CD4-positive, alpha-beta T cell (primary cell): ENCODE measurements at places on chromosomes 16 and 17. TPM values are rescaled to one million over a fixed set of nuclear protein-coding genes. Genes with fewer than 3 reads are reported as not detected.
A peak's percentile ranks its signal among the peaks of the same experiment; 100 is the strongest.

DNA sequence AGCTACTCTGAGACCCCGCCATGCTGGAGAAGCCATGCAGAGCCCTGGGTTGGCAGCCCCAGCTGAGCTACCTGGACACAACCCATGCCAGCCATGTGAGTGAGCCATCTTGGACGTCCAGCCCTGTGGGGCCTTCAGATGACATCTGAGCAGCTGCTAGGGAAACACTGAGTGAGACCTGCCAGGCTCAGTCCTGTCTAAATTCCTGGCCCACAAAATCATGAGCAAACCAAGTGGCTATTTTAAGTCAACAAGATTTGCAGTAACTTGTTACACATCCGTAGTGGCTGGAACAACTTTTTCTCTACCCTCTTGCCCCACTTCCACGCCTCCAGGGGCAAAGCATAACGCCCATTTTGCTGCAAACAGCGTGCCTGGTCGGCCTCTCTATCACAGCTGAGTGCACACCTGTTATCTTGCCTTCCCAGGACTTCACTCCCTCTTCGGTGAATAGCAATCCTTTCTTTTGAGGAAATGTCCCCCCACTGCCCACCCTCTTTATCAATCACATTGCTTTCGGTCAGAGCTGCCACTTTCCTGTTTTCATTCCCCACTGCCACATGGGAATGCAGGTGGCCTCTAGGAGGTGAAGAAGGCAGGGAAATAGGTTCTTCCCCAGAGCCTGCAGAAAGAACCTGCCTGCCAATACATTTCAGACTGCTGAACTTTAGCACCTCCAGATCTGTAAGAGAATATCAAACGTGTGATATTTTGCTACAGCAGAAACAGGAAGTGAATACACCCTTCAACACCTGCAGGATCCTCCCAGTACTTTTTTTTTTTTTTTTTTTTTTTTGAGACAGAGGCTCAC is 7.4 kb upstream of the SCIMP start:
- H3K36me3 ChIP-seq, result no peaks in the 10 kb centered on the region
- H3K4me1 ChIP-seq, result peaks cover 41% of the 10 kb centered on the region
- DNase-seq, result peak; percentile 64
- peak overlapping the region; percentile 71 for H3K27ac ChIP-seq

Gene C16orf89
- not detected for total RNA-seq

DNA sequence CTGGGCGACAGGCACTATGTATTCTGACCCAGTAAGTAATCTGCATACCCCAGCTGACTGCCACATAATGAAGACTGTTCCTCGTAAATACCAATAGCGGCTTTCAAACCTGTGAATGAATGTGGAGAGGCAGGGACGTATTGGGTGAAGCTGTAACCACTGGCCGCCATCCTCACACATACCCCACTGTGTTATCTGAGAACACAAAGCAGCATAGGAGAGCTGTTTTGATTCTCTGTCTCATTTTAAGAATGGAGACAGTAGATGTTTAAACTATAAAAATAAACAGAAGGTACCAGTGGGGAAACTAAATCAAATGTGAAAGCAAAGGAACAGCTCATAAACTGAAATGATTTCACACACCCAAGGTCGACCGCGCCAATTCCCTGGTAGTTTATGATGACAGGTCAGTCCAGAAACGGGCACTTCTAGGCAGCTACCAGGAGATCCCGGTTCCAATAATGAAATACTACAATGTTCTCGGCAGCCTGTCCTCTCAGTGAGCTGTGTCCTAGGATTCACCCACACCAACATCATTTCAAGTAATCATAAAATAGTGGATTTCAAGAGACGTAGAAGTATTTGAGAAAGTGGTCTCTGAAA is 109.7 kb downstream of the ADCY9 start:
- H3K36me3 ChIP-seq, result no peaks in the 10 kb centered on the region
- no peak overlapping the region for H3K4me3 ChIP-seq
- DNase-seq, result no peak
- no peaks in the 10 kb centered on the region for H3K27me3 ChIP-seq
- no peaks in the 10 kb centered on the region for H3K4me1 ChIP-seq

- H3K27ac ChIP-seq, result no peak overlapping the region
- H3K27me3 ChIP-seq, result no peaks in the 10 kb centered on the region
- H3K4me3 ChIP-seq, result no peak overlapping the region
- no peaks in the 10 kb centered on the region for H3K4me1 ChIP-seq
- no peaks in the 10 kb centered on the region for H3K36me3 ChIP-seq
- DNase-seq, result no peak
Measured at GRCh38 chr17:61684172-61684571, 93.2 kb upstream of the NACA2 start.

- peaks cover 3% of the 10 kb centered on the region for H3K36me3 ChIP-seq
- no peak overlapping the region for H3K4me3 ChIP-seq
- H3K27ac ChIP-seq, result no peak overlapping the region
- DNase-seq, result no peak
- no peaks in the 10 kb centered on the region for H3K27me3 ChIP-seq
Measured at GRCh38 chr16:12060751-12061150, 84.2 kb downstream of the SNX29 start.

Gene ZNF286A
- 19.4 TPM for total RNA-seq

DNA sequence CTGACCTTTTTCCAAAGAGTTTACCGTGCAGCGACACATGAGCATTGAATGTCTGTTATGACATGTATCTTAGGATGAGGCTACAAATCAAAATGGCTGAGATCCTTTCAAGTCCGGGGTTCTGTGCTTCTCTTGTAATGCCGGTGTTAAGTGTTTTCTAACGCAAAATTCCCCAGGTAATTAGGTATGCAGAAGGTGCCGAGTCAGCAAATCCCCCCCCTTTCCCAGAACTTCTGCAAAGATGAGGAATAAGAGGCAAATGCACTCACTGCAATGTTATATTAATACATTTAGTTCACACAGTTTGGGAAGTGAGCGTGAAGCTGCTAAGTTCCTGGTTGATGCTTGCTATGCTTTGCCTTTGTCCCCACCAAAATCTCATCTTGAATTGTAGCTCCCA is 36.3 kb upstream of the MLYCD start:
- DNase-seq, result no peak
- no peaks in the 10 kb centered on the region for H3K36me3 ChIP-seq
- no peak overlapping the region for H3K4me3 ChIP-seq
- H3K4me1 ChIP-seq, result no peaks in the 10 kb centered on the region
- no peak overlapping the region for H3K27ac ChIP-seq

Gene BEAN1
- total RNA-seq, result not detected

DNA sequence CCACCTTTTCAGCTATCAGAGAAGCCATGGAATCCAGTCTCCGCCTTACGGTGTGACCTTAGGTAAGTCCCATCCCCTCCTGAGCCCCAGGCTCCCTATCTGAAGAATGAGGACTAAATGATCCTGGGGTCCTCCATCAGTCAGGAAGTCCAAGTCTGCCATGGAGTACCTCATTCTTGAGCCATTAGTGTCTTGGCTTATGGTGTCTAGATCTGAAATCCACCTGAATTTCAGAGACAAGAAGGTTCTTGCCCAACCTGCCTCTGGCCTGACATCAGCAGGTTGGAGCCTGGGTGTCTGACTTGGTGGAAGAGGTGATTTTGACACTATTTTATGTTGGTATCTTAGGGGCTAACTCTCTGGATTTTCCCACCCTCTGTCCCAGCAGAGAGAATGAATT is 47.1 kb downstream of the CNGB1 start:
- no peak overlapping the region for H3K4me3 ChIP-seq
- H3K27ac ChIP-seq, result no peak overlapping the region
- no peaks in the 10 kb centered on the region for H3K27me3 ChIP-seq
- no peaks in the 10 kb centered on the region for H3K36me3 ChIP-seq
- H3K4me1 ChIP-seq, result no peaks in the 10 kb centered on the region
- DNase-seq, result no peak

- H3K27ac ChIP-seq, result no peak overlapping the region
- DNase-seq, result no peak
- no peaks in the 10 kb centered on the region for H3K36me3 ChIP-seq
- H3K27me3 ChIP-seq, result no peaks in the 10 kb centered on the region
Measured at GRCh38 chr16:11456741-11457140, 111.5 kb downstream of the RMI2 start.

GRCh38 chr17:55332296-55333041 is 67.7 kb downstream of the HLF start:
- no peak overlapping the region for H3K4me3 ChIP-seq
- no peak overlapping the region for H3K27ac ChIP-seq
- H3K4me1 ChIP-seq, result peaks cover 3% of the 10 kb centered on the region
- no peak for DNase-seq

DNA sequence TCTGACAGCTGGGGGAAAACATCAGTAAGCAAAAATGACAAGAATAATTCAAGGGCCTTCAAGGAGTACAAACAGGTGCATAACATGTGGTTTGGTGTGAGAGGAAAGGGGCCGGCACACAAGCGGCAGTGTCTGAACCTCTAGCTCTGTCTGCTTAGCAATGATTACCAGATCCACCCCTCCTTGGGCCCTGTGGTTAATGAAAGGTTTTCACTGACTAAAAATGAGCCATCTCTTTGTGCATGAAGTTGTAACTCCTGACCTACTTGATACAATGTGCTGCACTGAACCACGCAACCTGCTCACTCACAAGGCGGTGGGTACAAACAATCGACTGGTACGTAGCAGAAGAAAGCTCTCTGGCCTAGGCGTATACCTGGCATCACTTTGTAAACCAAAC is 15.1 kb downstream of the FAM117A start:
- peak; percentile 53 for DNase-seq
- H3K4me1 ChIP-seq, result peaks cover 90% of the 10 kb centered on the region
- H3K27me3 ChIP-seq, result no peaks in the 10 kb centered on the region
- H3K36me3 ChIP-seq, result peaks cover 11% of the 10 kb centered on the region
- peak overlapping the region; percentile 87 for H3K27ac ChIP-seq
- H3K4me3 ChIP-seq, result no peak overlapping the region

- no peak overlapping the region for H3K27ac ChIP-seq
- no peak for DNase-seq
- H3K4me3 ChIP-seq, result no peak overlapping the region
- no peaks in the 10 kb centered on the region for H3K36me3 ChIP-seq
Measured at GRCh38 chr16:66473654-66474519, 46.8 kb downstream of the BEAN1 start.

DNA sequence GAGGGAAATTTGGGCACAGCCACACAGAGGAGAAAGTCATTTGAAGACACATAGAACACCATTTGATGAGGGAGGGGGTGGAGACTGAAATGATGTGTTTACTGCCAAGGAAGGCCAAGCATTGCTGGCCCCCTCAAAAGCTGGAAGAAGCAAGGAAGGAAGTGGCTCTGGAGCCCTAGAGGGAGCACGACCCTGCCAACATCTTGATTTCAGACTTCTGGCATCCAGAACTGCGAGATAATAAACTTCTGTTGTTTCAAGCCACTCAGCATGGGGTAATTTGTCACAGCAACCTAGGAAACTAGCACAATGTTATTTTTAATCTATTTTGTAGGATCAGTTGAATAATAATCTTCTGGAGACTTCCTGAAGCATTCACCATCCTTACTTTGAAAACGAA is 314.8 kb upstream of the GOT2 start:
- H3K4me1 ChIP-seq, result no peaks in the 10 kb centered on the region
- H3K36me3 ChIP-seq, result no peaks in the 10 kb centered on the region
- H3K27ac ChIP-seq, result no peak overlapping the region
- no peaks in the 10 kb centered on the region for H3K27me3 ChIP-seq

Gene TMEM170A
- total RNA-seq, result 37.8 TPM

Gene PPP1R9B
- 55.7 TPM for total RNA-seq

Gene HS3ST2
- total RNA-seq, result not detected

Gene PLLP
- total RNA-seq, result 2.5 TPM

GRCh38 chr17:36870720-36870999 is 66.6 kb upstream of the LHX1 start:
- no peak overlapping the region for H3K4me3 ChIP-seq
- no peak overlapping the region for H3K27ac ChIP-seq
- no peaks in the 10 kb centered on the region for H3K4me1 ChIP-seq
- no peaks in the 10 kb centered on the region for H3K27me3 ChIP-seq
- no peak for DNase-seq

DNA sequence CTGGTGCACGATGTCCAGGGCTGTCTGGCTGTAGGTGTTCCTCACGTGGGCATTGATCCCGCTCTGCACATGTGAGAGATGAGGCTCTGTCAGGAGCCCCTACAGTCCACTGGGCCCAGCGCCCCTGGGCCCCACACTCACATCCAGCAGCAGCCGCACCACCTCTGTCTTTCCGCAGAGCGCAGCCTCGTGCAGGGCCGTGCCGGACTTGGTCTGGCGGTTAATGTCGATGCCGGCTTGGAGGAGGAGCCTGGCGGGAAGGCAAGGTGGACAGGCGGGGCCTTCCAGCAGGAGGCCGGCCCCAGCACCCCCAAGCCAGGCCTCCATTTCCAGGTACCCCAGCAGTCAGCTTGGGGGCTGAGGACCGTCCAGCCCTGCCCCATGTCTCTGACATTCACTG is 9.2 kb downstream of the CASKIN1 start:
- no peaks in the 10 kb centered on the region for H3K36me3 ChIP-seq
- no peak overlapping the region for H3K4me3 ChIP-seq
- H3K27me3 ChIP-seq, result no peaks in the 10 kb centered on the region
- no peaks in the 10 kb centered on the region for H3K4me1 ChIP-seq

- no peak overlapping the region for H3K27ac ChIP-seq
- H3K36me3 ChIP-seq, result no peaks in the 10 kb centered on the region
- no peaks in the 10 kb centered on the region for H3K27me3 ChIP-seq
- DNase-seq, result no peak
Measured at GRCh38 chr17:55274355-55275255, 9.8 kb downstream of the HLF start.

Gene BCAS3
- 31.8 TPM for total RNA-seq

DNA sequence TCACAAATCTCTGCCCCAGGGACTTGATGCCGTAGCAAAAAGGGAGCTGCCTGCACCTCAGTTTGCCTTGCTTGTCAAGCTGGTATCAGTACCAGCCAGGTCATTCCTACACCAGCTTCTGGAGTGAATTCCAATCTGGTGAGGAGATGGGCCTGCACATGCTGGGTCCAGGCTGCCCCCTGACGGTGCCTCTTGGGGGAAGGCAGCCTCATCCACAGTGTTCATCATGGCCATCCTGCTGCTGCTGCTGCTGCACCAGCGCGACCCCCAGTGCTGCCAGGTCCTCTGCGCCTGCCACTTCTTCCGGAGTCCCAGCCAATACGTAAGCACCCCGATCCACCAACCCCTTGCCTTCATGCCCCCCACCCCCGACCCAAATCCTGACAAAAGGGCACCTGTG is 8.3 kb downstream of the MRPL27 start:
- peaks cover 11% of the 10 kb centered on the region for H3K4me1 ChIP-seq
- H3K27me3 ChIP-seq, result no peaks in the 10 kb centered on the region
- H3K27ac ChIP-seq, result no peak overlapping the region
- H3K36me3 ChIP-seq, result peaks cover 57% of the 10 kb centered on the region
- no peak overlapping the region for H3K4me3 ChIP-seq

Gene EPX
- not detected for total RNA-seq
